Jurkat, Clone E6-1 (cell line): ENCODE measurements at places on chromosomes 7 and 10.
A peak's percentile ranks its signal among the peaks of the same experiment; 100 is the strongest.

GRCh38 chr10:24701447-24701846, 22.2 kb downstream of the ARHGAP21 start:
- peak; percentile 67 for DNase-seq

DNA sequence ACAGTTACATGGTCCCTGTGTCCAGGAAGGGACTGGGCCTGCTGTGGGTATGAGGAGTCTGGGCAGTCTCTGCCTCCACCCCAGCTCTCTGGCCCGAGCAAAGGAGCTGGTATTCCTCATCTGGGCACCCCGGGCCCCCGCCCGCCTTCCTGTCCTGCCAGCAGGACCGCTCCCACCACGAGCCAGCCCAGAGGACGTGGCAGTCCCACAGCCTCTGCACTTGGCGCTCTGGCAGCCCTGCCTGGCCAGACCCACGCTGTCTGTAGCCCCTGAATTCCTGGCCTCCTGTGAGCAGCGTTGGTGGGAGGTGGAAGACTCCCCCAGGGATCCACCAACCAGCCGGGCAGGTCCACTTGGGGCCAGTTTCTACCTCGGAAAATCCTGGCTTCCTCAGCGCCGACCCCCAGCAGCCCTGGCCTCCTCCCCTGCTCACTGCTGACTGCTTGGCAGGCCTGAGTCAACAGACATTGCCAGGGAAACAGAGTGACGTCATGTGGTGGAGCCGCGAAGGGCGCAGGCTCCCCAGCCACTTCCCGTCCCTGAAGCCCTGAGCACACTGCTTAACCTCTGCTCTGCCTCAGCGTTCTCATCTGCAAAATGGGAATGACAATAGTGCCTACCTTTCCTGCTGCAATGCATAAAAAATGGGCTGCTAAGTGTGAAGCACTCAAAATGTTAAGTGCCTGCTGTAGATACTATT, 21.6 kb upstream of the LIMK1 start:
- DNase-seq, result peak; percentile 88

DNA sequence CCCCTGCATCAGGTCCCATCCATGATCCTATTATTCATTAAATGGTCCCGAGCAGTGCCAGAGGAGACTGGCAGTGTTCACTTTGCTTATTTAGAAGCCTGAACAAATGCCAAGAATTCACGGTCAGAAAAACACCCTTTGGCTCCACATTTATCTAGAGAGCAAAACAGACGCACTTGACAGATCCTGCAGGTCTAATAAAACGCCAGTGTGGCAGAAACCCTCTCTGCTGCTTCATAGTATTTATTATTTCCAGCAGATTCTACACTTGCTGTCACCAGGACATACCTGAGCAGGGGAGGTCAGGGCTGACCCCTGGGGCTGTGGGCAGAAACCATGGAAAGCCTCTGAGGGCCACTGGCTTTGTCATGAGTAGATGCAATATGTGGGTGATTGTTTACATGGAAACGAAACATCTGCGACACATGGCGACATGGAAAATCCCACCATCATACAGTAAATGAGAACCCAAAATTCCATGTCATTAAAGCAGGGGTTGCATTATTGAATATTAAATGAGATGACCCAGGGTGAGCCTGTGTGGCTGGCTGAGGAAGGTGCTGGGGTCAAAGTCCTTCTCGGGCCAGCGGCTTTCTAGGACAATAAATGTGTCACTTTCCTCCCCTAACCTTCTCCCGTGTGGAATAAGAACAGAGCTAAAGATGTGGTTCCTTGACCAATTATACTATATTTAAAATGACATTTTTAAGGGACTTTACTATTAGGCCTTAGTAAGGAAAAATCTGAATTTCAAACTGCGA, 205.9 kb upstream of the SVIL start:
- DNase-seq, result no peak

DNA sequence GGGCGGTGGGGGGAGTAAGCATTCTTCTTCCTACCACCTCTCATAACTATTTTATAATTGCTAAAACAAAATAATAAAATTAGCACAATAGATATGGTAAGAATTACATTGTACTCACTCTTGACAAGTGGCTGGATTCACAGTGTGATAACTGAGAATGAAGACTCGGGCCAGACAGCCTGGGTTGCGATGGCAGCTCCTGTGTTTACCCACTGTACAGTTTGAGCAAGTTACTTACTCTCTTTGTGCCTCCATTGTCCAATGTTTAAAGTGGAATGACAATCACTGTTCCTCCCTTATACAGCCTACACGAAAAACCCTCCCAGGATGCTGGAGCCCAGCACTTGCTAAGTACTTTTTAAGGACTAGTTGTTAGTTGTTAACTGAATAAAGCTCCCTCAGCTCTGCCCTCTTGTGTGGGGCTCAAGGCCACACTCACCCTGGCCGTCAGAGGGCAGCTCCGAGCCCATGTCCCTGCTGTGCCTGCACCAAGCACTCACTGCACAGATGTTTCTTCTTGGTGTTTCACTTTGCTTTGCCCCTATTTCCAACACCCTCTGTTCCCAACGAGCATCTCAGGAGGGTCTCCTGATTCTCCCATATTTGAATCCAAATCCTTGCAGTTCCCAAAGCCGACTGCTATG, 56.4 kb upstream of the NPS start:
- no peak for DNase-seq

- peak; percentile 85 for DNase-seq
Measured at GRCh38 chr10:11180228-11180627, 162.6 kb downstream of the CELF2 start.

DNA sequence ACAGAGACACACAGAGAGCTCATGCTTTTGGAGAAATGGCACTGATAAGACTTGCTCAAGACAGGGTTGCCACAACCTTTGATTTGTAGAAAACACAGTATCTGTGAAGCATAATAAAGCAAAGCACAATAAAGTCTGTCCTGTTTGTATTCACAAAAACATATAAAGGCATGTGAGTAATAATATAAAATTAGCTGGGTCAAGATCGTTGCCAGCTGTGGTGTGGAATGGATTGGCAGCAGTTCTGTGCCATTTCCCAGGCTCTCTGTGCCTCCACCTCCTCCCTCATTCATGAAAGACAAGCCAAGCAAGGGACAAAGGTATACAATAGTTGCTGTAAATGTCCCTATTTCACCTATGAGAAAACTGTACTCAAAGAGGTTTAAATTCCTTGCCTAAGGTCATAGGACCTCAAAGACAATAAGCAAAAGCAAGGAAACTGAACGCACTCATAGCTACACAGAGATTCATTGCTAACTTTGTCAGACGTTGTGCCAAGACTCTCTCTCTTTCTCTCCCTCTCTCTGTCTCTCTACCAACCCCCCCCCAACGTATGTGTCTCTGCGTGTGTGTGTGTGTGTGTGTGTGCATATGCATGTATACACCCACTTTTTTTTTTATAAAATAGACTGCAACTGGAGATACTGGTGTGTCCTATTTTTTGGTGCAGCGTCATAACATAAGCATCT, 31.8 kb downstream of the CHST3 start:
- no peak for DNase-seq

- DNase-seq, result no peak
Measured at GRCh38 chr10:36666451-36666850, 458.9 kb upstream of the ANKRD30A start.

DNA sequence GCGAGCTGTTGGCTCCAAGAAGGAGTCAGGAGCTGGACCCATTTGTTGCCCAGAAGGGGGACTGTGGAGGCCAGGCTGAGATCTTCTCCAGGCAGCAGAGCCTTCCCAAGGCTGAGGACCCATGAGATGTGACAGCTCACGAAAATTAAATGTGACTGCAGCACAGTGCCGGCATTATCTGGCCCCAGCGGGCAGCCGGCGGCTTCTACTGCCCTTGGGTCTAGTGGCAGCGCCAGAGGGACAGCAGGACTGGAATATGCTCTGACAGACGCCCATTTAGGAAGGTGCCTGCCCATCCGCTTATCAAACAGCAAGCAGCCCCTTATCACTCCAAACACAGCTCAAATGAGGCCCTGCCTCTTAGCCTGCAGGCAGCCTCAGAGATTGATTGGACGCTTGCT, 122.9 kb upstream of the LYZL2 start:
- no peak for DNase-seq

DNA sequence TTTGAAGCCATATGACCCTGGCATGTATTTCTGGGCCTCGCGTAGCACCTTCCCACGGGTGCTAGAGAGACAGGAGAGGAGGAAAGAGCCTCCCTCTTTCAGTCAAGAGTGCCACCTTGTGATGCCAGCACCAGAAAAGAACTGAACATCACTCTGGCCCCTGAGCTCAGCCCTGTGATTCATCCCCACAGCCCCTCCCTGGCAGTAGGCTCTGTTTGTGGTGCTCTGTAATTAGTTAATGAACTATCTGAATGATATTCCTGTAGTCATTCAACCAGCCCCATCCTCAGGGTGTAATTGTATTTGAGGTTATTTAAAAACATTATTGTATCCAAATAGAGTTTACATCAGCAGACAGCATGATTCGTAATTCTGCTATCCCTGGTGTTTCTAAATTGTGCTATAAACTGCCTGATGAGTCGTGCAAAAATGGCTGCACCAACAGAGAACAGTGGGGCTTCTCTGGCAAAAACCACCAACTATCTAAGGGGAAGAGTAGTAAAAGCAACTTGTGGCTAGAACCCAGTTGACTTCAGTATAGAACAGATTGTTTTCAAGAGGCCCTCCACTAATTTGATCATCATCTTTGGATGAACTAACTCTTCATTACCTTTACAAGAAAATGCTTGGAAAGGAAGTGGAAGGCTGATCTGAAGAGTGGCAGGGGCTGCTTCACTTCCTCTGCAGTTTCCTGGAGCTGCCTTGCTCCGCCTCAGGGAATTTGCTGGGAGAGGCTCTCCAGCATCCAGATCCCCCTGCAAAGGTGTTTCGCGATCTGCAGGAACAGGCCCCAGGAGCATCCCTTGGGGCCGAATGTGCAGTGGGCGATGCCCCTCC, 23.7 kb upstream of the TIAL1 start:
- DNase-seq, result no peak

- no peak for DNase-seq
Measured at GRCh38 chr10:120436439-120437112, 20.5 kb upstream of the PLPP4 start.

- no peak for DNase-seq
Measured at GRCh38 chr10:22250897-22251660, 33.3 kb upstream of the EBLN1 start.

DNA sequence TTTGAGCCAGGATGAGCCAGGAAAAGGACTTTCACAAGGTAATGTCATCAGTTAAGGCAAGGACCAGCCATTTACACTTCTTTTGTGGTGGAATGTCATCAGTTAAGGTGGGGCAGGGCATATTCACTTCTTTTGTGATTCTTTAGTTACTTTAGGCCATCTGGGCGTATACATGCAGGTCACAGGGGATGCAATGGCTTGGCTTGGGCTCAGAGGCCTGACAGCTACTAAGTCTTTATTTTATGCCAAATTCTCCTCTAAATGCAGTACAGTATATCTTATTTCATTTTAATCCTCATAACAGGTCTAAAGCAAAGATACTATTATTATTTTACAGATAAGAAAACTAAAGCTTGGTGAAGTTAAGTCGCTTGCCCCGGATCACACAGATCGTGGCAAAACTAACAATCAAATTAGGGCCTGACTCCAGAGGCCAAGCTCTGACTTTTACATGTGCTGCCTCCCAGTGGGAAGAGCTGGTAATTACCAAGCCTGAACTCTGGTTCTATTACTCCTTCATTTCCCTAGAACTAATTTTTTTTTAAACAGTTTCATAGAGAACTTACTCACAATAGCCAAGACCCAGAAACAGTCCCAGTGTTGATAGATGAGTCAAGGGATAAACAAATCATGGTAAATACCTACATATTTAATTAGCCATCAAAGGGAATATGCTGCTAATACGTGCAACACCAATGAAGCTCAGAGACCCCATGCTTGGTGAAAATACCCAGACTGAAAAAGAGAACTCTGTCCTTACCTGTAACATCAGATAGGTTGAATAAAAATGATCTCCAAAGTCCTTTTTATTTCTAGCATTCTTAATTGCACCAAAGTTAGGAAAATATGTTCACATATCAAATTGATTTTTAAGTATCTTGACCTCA, 35.4 kb downstream of the C7orf25 start:
- DNase-seq, result peak; percentile 46

GRCh38 chr7:132387596-132387995, 188.7 kb downstream of the PLXNA4 start:
- DNase-seq, result no peak

DNA sequence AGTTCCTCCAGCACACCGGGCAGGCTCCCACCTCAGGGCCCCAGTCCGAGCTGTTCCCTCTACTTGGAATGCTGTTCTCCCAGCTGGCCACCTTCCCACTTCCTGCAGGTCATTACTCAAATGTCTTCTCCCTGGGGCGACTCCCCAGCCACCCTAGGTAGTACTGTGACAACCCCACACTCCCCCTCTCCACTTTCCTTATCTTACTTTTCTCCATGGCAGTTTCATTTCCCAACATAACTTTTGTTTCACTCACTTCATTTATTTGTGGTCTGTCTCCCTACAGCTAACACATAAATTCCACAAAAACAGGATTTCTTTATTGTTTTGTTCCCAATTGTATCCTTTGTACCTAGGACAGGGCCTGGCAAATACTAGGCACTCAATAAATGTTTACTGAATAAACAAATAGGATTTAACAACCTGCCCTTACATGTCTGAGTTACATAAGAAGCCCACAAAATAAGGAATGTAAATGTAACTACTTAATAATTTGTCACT, 76.5 kb downstream of the JAZF1 start:
- no peak for DNase-seq

DNA sequence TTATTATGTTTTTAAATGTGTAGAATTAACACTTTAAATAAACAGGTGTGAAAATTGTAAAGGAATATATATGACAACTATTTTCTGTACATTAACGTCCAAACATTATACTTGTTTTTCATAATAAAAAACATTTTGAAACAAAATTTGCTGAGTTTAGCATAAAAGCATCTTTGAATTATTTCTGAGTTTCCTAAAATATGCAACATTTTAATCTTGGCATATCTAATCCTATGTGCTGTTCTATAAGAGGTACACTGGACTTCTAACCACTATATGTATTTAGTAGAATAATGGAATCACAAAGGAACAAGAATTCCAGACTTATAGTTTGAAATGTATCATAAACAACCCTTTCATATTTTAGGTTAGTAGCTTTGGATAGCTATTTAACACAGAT, 16.6 kb downstream of the AKAP9 start:
- DNase-seq, result no peak

- no peak for DNase-seq
Measured at GRCh38 chr10:24174014-24174413, 34.9 kb upstream of the KIAA1217 start.

DNA sequence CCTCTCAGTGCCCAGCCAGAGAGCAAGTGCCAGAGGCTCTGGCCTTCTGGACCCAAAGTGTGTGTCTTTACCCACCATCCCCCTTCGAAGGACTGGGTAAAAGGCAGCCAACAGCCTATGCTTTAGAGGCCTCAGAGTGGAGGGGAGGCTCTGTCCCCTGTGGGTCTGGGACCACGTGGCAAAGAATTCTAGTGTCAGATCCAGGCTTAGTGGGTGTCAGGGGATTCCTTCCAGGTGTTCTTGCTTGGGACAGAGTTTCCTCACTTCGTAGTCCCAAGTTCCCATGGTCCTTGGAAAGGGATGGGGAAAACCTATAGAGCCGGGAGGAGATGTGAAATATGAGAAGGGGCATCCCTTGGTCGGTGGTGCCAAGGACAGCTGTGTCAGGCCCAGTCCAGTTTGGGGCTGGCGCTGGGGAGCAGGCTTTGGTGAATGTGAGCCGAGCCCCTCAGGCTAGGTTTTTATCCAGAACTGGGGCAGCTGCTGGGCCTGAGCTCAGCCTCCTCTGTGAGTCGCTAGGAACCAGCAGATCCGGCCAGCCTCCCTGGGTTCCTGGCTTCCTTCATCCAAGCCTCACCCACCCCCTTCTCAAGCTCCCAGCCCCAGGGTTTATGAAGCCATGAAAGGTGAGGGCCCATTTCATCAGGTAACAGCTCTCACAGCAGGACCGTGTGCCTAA, 71.2 kb downstream of the C10orf105 start:
- DNase-seq, result no peak

- DNase-seq, result no peak
Measured at GRCh38 chr10:124916098-124916584, 25.8 kb upstream of the ZRANB1 start.
